ENCODE measurements at places on chromosomes 1 and 21.

GRCh38 chr21:14243874-14244273 lies 27.9 kb downstream of the RBM11 start:
- no peak for DNase-seq

GRCh38 chr1:201758499-201759050 lies 70.4 kb upstream of the IPO9 start:
- no peak for DNase-seq

- DNase-seq: peak; percentile 1
These were observed at the start of gene CCDC181 for GRCh38 chr1:169427081-169427641. Gene CCDC181, minus strand, starts transcription at chr1:169427474. Its CDS starts 2,547 bp downstream, at chr1:169424927.

DNA sequence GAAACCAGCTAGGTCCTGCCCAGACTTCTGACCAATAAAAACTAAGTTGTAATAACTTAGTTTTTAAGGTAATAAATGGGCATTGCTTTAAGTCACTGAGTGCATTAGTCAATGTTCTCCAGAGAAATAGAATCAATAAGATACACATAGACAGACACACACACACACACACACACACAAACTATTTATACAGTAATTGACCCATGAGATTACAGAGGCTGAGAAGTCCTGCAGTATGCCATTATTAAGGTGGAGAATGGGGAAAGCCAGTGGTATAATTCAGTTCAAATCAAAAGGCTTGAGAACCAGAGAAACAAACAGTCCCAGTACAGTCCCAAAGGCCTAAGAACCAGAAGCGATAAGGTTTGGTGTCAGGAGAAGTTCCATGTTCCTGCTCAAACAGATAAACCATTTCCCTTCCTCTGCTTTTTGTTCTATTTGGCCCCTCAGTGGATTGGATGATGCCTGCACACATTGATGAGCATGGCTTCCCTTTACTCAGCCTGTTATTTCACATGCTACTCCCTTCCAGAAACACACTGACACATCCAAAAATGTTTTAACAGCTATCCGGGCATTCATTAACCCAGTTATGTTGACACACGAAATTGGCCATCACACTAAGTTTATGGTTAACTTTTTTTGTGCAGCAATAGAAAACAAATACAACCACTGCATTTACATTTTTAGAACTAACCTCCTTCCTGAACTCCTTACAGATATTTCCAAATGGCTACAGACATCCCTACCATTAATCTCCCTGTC lies 828.2 kb upstream of the NCAM2 start:
- no peak for DNase-seq

- no peak for DNase-seq
These were observed 146.1 kb downstream of the SIPA1L2 start for GRCh38 chr1:232483826-232484225.

- DNase-seq: no peak
These were observed 1.4 kb downstream of the COL6A1 start for GRCh38 chr21:45982758-45983648.

DNA sequence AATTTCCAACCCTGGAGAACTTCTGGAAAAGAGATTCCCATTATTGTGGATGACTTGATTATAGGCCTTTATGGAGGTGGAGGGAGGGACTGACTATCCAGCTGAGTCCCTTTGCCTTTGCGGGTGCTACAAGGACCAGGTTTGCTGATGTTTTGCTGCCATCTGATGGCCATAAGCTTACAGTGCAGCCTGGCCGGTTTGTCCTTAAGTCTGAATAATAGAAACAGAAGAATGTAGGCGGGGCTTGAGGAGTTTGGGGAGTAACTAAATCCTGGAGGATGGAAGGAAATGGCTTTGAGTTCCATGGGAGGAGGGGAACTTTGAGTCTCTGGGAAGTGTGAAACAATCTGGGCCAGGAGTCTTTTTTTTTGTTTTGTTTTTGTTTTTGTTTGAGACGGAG lies 55.7 kb upstream of the CD1D start:
- peak; percentile 92 for DNase-seq

- no peak for DNase-seq
These were observed 10.7 kb downstream of the NMNAT2 start for GRCh38 chr1:183407474-183407873.

Measured in suppressor macrophage treated with lipopolysaccharide for 4 hours (primary cell).